T-helper 17 cell (primary cell): ENCODE measurements at places on chromosomes 6 and 20. TPM values are rescaled to one million over a fixed set of nuclear protein-coding genes. Genes with fewer than 3 reads are reported as not detected.

DNA sequence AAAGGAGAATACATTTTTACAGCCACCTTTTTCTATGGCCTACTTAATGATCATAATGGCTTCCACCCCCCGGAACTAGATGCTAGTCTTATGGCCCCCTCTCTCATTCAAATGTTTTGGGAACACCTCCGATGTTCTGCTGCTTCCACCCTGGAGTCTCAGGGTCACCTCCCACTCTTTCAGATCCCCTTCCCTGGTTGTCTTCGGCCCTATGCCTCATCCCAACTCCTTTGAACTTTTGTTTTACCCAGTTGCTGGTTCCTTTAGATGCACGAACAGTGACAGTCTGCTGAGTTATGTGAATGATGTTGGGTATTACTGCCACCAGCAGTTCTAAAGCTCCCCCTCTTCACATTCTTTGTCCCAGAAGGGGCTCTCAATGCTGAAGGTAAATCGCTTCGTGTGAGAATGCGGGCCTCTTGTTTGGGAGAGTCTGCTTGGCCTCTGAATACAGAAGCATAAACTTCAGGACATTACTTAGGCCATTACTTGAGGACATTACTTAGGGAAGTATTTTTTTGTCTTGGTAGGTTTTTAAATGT lies 309.1 kb downstream of the SOX4 start:
- DNase-seq: no peak

DNA sequence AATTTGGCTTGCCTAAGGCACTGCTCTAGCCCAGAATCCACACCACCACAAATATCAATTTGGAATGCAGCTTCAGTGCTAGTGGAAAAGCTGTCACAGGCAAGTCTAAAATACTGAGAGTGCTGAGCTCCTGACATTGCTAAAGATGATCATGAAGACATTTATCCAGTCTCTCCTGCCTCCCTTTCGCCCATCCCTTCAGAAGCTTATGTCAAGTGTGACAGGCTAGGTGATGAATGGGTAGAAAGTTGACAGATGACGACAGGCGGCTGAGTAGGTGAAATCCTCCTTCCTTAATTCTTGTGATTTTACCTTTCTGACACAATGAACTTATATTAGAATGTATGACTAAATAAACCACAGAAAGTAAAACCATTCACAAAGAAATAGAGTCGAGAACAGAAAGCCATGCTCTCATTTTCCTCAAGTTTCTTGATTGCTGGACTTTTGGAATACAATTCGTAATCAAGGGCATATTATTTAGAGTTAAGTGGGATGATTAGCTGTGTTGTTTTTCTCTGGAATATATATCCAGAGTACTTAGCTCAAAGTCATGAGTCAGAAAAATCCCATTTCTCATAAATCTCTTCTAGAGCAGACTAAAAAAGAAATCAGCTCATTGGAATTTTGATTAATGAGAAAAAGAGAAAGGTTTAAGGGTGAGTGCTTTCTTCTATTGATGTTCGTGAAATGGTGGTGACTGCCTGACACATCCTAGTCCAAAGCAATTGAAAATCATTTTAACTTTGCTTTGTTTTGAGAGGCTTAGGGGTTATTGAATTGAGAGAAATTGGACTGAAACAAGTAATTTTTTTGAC lies 1228.2 kb upstream of the CITED2 start:
- DNase-seq: no peak

Gene PTCHD4
- total RNA-seq: not detected

Gene PRL
- not detected for total RNA-seq

Gene TPX2
- 0.57 TPM for total RNA-seq

DNA sequence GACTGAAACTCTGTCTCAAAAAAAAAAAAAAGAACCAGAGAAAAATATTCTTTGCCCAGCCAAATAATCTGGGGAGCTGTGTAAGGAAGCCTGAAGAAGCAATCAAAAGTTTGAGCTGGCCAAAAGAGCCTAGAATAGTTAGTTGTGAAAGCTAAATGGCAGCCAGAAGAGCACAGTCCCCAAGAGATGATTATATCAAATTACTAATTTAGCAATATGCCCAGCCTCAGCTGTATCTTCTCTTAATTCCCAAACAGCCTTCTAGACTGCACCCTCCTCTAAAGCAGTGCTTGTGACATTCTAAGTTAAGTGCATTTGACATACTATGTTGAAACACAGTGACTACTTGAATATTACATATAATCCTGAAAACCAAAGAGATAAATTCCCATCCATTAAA lies 38.9 kb downstream of the CDK19 start:
- DNase-seq: no peak

DNA sequence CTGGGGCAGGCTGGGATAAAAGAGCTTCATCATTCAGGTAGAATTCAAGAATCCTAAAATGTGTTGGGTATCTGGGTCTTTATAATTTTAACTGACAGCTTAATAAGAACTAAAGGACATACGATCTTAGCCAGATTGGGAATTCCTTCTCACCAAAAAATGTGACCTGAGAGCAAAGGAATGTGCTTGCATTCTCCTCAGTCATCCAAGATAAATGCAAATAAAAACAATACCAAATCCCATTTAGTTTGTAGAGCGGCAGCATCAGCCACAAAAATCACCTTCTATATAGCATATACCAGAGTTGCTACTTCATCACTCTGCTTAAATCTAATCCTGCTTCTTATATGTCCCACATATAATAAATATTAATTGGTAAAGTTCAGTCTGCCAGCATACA lies 16.9 kb downstream of the USP49 start:
- no peak for DNase-seq

Gene FRS3
- total RNA-seq: 6.9 TPM

DNA sequence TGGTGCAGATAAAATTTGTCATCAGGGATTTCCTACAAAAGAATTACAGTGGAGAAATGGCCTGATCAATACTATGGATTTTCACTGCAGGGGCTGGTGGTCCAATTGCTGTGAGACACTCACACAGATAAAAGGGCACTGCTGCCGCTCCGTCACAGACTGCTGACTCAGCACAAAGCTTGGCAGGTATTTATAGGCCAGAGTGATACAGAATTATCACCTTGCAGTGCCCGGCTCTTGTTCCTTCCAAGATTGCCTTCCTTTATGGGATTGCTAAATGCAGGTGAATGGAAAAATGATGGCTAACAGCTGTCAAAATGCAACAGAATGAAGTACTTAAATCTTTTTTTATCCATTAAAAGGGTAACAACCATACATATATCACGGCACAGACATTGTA lies 247.8 kb upstream of the ZFP64 start:
- no peak for DNase-seq

DNA sequence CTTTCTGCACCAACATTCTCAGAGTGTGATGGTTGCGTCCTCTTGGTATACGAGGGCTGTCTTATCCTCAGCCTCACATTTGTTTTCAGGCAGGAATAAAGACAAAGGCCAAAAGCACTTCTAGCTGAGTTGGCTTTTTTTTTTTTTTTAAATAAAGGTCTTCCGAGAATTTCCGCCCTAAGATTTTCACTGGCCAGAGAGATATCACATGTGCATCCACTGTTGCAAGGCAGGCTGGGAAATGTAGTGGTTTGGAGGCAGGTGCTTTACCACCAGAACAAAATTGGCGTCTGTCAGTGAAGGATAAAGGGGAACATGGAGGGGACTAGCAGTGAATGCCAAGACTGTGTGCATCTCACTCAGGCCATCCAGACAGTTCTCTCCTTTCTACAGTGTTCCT lies 334.9 kb upstream of the SOX4 start:
- no peak for DNase-seq

DNA sequence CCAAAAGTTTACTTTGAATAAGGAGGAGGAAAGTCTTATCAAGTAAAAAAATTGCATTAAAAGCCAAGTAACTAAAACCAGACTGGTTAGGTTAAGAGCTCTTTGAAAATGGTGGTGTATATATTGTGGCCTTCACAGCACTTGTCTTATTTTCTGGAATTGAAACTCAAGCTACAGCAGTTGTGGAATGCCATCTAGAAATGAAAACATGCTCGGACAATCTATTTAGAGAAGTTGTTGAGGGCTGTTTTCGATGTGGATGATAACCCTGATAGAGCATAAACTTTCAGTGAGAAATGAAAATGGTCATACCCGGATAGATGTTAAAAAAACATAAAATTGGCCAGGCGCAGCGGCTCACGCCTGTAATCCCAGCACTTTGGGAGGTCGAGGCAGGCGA lies 47.0 kb downstream of the ARID1B start:
- no peak for DNase-seq

DNA sequence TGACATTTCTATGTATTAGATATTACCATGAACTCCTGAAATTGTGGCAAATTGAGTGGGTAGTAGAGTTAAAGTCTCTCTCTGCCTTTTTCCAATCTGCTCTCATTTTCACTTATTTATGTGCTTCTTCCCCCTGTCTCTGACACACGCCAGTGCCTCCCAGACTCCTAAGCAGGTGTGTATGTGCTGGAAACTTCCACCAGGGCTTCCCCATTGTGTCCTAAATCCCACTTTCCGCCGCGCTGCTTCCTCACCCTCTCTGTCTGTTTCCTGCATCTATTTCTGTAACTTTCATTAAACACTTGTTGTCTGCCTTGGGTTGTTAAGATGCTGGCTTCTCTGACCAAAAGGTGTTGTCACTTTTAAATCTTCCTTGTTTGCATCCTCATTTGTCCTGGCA lies 97.6 kb upstream of the HDGFL1 start:
- no peak for DNase-seq

Gene SLC2A10
- not detected for total RNA-seq
